ENCODE measurements at places on chromosomes 6 and 20. TPM values are rescaled to one million over a fixed set of nuclear protein-coding genes. Genes with fewer than 3 reads are reported as not detected.
A peak's percentile ranks its signal among the peaks of the same experiment; 100 is the strongest.

The GPLD1 gene
- 4.7 TPM for total RNA-seq

The CLVS2 gene
- 1.3 TPM for total RNA-seq

The TRIM40 gene
- not detected for total RNA-seq

The ATAT1 gene
- total RNA-seq: 58.2 TPM

The GSTA2 gene
- not detected for total RNA-seq

DNA sequence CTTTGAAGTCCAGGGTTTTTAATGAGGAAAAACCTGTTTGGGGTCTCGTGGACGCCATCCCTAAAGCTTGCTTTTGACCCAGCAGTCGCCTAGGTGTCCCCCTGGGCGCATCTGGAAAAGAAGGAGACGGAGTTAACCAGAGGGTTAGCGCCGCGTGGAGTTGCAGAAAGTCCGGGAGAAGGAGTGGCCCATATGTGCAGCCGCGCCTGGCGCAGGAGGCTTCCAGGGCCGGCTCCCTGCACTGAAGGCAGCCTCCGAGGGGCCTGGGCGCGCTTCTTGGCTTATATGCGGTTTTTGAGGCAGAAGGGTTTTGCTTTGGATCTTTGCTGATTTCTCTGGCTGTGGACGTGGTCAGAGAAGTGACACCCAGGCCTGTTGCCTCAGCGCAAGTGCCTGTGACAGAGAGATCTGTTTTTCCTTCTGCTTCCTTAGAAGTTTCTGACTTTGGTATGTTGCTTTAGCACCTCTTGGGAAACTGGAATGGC, 987 bp downstream of the TMEM181 start:
- peaks cover 31% of the 10 kb centered on the region for H3K4me1 ChIP-seq
- H3K36me3 ChIP-seq: no peaks in the 10 kb centered on the region
- peak overlapping the region; percentile 98 for H3K4me3 ChIP-seq
- H3K27ac ChIP-seq: peak overlapping the region; percentile 88
- no peak for DNase-seq

- H3K36me3 ChIP-seq: peaks cover 6% of the 10 kb centered on the region
- no peak overlapping the region for H3K4me3 ChIP-seq
- H3K4me1 ChIP-seq: peaks cover 13% of the 10 kb centered on the region
- DNase-seq: no peak
- no peak overlapping the region for H3K27ac ChIP-seq
Measured at GRCh38 chr6:142400495-142400894, 98.7 kb downstream of the ADGRG6 start.

GRCh38 chr6:158481690-158482473, 78.0 kb upstream of the TMEM181 start:
- DNase-seq: no peak
- H3K27me3 ChIP-seq: no peaks in the 10 kb centered on the region
- H3K4me3 ChIP-seq: no peak overlapping the region
- H3K27ac ChIP-seq: peak overlapping the region; percentile 89
- peaks cover 18% of the 10 kb centered on the region for H3K36me3 ChIP-seq

DNA sequence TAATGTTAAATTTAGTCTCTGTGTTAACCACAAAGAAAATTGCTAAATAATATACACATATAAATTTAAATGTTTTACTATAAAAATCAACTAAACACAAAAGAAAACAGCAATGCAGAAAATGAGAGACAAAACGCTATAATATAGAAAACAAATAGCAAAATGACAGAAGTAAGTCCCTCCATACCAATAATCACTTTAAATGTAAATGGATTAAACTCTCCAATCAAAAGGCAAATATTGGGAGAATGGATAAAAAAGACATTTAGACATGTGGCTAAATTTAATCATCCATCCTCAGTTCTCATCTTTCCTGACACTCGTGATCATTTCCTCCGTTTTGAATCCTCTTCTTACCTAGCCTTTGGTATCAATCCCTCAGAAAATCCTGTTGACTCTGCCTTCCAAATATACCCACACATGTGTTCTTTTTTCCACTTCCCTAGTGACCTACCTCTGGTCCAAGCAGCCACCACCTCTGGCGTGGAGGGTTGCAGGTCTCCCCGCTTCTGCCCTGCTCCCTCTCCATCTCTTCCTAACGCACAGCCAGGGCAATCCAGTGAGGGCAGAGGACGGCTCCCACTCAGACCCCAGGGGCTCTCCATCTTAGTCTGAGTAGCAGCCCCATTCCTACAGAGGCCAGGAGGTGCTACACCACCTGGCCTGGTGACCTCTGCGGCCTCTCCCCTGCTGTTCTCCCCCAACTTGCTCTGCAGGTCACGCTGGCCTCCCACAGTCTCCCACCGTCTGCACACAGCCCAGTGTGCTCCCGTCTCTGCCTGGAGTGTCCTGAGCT, 149.2 kb downstream of the RNASET2 start:
- H3K4me3 ChIP-seq: no peak overlapping the region
- no peak overlapping the region for H3K27ac ChIP-seq
- H3K36me3 ChIP-seq: peaks cover 20% of the 10 kb centered on the region
- no peaks in the 10 kb centered on the region for H3K4me1 ChIP-seq
- no peaks in the 10 kb centered on the region for H3K27me3 ChIP-seq
- no peak for DNase-seq

DNA sequence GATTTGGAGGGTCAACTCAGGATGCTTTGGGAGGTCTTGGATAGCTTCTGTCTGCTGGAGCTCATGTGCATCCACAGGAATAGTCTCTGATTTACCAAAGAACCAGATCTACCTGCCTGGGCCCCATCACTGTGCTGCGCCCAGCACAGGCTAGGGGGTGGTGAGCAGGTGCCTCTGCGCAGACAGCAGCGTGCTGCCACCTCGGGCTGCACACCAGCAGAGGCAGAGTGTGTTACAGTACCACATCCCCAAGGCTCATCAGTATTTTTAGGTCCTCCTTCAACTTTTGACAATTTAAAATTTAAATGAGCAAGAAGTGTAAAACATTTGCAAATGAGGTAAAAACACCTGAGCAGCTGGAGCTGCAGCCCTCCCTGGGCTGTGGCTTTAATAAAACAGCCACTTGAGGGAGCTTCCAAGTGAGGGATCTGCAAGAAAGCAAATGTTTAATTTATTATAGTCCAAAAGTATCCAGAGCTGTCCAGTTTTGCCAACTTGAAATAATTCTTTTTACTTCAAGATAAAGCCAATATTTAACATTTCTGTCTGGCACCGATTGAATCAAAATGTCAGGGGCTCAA, 324.9 kb downstream of the ZFAND3 start:
- H3K27ac ChIP-seq: no peak overlapping the region
- H3K4me1 ChIP-seq: peaks cover 27% of the 10 kb centered on the region
- H3K27me3 ChIP-seq: no peaks in the 10 kb centered on the region
- DNase-seq: no peak
